ENCODE measurements at places on chromosomes 11 and 22. TPM values are rescaled to one million over a fixed set of nuclear protein-coding genes. Genes with fewer than 3 reads are reported as not detected.

DNA sequence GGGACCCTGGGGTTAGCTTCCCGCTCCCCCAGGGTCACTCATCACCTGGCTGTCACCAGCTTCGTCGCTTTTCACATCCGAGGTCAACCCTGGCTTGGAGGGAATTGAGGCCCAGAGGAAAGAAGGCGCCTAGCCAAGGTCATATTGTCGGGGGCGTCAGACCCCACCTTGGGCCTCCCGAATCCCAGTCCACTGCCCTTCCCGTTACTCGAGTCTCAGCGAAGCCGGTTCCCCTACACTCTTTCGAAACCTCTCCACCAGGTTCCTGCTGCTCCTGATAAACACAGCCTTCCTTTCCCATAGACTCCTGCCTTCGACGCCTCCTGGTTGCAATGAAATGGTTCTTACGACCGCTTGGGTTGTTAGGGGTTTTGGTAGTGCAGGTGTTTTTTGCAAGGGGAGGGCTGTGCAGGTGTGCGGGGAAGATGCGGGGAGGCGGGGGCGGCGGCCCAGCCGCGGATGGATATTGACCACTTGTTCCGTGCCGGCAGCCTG lies 642 bp downstream of the NAA40 start:
- DNase-seq = no peak
- H3K4me3 ChIP-seq = peak overlapping the region; percentile 76
- H3K27ac ChIP-seq = 0 out of 2 replicates have a peak overlapping the region, but pooled peaks have one; percentile 27
- H3K27me3 ChIP-seq = no peaks in the 10 kb centered on the region
- peaks cover 39% of the 10 kb centered on the region for H3K4me1 ChIP-seq
- H3K36me3 ChIP-seq = peaks cover 12% of the 10 kb centered on the region

- no peaks in the 10 kb centered on the region for H3K27me3 ChIP-seq
- H3K4me3 ChIP-seq = no peak overlapping the region
- no peak for DNase-seq
- peaks cover 17% of the 10 kb centered on the region for H3K4me1 ChIP-seq
Observed at GRCh38 chr22:31825513-31825912, 71.7 kb downstream of the DEPDC5 start.

The RFPL1 gene
- total RNA-seq = not detected

GRCh38 chr11:107721207-107721606 lies 9.4 kb upstream of the SLN start:
- H3K36me3 ChIP-seq = no peaks in the 10 kb centered on the region
- no peaks in the 10 kb centered on the region for H3K27me3 ChIP-seq
- H3K4me1 ChIP-seq = peaks cover 9% of the 10 kb centered on the region
- no peak for DNase-seq

The LMO1 gene
- total RNA-seq = not detected

- no peak overlapping the region for H3K27ac ChIP-seq
- H3K36me3 ChIP-seq = peaks cover 59% of the 10 kb centered on the region
- no peaks in the 10 kb centered on the region for H3K4me1 ChIP-seq
- no peak for DNase-seq
- no peaks in the 10 kb centered on the region for H3K27me3 ChIP-seq
Observed at GRCh38 chr11:102436561-102436960, 16.0 kb downstream of the TMEM123 start.

- peak; percentile 7 for DNase-seq
- H3K4me3 ChIP-seq = no peak overlapping the region
- no peaks in the 10 kb centered on the region for H3K27me3 ChIP-seq
- H3K4me1 ChIP-seq = no peaks in the 10 kb centered on the region
- no peaks in the 10 kb centered on the region for H3K36me3 ChIP-seq
Observed at GRCh38 chr11:76524919-76525318, 80.1 kb downstream of the EMSY start.

DNA sequence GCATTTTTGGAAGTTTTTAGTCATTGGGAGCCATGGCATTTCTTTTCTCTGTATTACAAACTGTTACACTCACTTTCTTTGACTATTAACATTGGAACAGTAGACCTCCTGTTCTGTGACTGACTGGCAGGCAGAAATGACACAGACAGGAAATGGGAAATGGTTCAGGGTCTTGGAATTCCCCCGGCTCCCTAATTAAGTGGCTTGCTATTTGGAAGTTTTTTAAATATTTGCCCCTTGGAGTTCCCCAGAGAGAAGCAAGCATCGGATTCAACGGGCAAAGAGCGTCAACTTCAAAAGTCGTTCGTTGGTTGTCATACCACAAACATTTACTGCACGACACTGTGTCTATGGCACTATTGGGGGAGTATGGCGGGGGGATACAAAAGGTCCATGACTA lies 1.1 kb upstream of the BIRC2 start:
- H3K36me3 ChIP-seq = peaks cover 15% of the 10 kb centered on the region
- H3K4me1 ChIP-seq = peaks cover 29% of the 10 kb centered on the region
- peak; percentile 51 for DNase-seq
- H3K4me3 ChIP-seq = peak overlapping the region; percentile 69

DNA sequence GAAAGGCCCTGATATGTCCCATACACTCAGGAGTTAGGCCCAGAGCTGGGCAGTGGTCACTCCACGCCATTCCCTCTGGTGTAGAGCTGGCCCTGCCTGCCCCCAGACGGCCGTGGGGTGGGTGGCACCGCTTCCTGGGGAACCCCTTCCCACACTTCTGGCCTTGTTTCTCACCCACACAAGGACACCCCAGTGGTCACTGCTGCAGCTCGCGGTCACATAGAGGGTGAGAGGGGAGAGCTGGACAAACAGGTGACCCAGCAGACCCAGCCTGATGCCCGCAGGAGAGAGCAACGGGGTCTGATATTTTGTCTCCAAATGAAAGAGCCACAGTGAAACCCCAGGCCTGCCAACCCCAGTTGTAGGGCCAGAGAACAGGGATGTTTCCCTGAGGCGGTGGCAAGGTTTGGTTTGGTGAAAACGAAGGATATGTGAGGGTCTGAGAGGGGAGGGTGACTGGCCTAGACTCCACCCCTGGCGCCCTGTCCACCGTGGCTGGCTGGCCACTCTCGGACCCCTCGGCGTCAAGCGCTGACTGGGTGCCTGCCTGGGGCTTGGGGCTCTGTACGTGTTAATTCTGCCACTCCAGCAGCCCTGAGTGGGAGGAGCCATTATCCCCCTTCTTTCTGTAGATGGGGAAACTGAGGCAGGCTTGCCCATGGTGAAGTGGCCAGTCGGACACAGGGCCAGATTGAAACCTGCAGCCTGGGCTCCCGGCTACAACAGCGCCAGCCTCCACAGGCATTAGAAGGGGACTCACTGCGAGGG lies 71.0 kb upstream of the PPARA start:
- peaks cover 7% of the 10 kb centered on the region for H3K36me3 ChIP-seq
- peak overlapping the region; percentile 14 for H3K27ac ChIP-seq
- peaks cover 42% of the 10 kb centered on the region for H3K4me1 ChIP-seq
- no peak overlapping the region for H3K4me3 ChIP-seq
- no peak for DNase-seq
- H3K27me3 ChIP-seq = no peaks in the 10 kb centered on the region

Measured in PC-9 (cell line).